Right hindlimb (tissue), 1 donor: ENCODE measurements at places on chromosomes 4 and X.

DNA sequence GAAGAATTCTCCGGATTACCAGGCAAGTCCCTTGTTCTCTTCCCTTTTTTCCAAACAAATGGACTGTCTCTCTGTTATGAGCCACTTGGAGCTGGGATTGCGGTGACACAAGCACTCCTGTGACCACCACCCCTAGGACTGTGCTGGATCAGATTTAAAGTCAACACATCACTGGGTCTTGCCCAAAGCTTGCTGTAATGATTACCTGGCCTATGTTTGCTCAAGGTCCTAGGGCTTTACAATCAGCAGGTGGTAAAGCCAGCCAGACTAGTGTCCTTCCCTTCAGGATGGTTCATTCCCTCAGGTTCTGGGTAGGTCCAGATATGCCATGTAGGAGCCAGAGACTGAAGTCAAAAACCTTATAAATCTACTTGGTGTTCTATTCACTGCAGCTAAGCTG is 144.7 kb downstream of the COX18 start:
- DNase-seq: no peak

- DNase-seq: peak; percentile 33
Measured at GRCh38 chr4:73944061-73944875, 37.6 kb downstream of the PF4 start.

DNA sequence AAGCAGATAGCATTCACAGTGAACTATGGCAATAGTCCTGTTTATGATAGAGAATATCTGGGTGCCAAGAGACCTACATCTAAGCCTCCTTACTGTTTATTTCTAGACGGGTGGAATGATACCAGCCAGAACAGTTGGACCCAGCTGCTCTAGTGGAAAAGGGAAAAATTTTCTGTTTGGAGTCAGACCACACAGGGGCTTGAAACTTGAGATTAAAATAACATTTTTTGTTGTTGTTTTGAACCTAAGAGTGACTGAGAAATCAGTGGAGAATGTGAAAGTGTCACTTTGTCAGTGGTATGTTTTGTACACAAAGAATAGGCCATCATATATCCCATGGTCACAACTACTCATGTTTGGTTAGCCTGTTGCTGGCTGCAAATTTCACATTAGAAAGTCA is 105.7 kb downstream of the AGTR2 start:
- DNase-seq: no peak

- DNase-seq: no peak
Measured at GRCh38 chrX:68648960-68649359, 1.5 kb downstream of the STARD8 start.

GRCh38 chrX:17682259-17682658 is 55.0 kb upstream of the SCML1 start:
- no peak for DNase-seq

- DNase-seq: no peak
Measured at GRCh38 chr4:110005461-110006056, 92.9 kb downstream of the EGF start.
